ENCODE measurements at places on chromosomes 5 and 9. TPM values are rescaled to one million over a fixed set of nuclear protein-coding genes. Genes with fewer than 3 reads are reported as not detected.

- H3K4me3 ChIP-seq, result no peak overlapping the region
- DNase-seq, result no peak
- H3K4me1 ChIP-seq, result no peaks in the 10 kb centered on the region
- H3K27me3 ChIP-seq, result peaks cover 32% of the 10 kb centered on the region
- H3K27ac ChIP-seq, result no peak overlapping the region
- H3K36me3 ChIP-seq, result no peaks in the 10 kb centered on the region
Observed at GRCh38 chr9:93194221-93194625, 10.3 kb downstream of the WNK2 start.

DNA sequence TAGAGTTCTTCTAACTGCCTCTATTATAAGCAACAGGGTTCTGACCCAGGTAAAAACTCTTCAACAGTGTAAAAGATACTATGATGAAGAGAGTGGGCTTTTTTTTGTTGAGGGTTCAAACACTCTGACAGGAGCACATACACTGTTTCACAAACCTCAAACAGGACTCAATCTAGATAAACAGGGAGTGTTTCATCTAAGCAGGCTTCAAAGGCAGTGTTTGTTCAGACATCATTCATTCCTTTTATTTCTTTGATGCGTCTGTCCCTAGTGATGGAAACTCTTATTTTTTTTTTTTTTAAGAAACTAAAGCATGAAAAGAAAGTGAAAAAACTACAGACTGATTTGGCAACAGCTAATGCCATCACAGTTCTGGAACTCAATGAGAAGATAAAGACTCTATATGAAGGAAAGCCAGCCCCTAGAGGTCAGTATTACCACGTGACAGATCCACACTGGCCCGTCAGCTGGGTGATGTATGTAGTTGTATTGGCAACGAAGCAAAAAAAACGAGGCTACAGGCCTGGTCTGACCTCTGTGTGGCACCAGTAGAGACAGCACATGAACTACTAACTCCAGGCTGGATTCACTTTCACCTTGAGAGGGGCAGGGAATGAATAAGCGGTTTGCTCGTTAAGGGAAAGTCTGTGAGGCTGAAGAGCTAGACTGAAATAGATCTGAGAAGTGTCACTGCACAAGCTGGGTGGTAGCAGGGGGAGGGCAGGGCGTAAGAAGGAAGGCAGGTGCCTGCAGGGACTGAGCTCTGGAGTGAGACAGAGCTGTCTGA is 172.2 kb downstream of the CCDC192 start:
- H3K4me1 ChIP-seq, result peaks cover 18% of the 10 kb centered on the region
- no peak overlapping the region for H3K27ac ChIP-seq
- no peaks in the 10 kb centered on the region for H3K36me3 ChIP-seq
- no peaks in the 10 kb centered on the region for H3K27me3 ChIP-seq
- H3K4me3 ChIP-seq, result no peak overlapping the region

GRCh38 chr5:64792469-64792868 is 23.7 kb downstream of the CWC27 start:
- 0 out of 2 replicates have a peak, but pooled peaks cover 2% of the 10 kb centered on the region for H3K27me3 ChIP-seq
- H3K27ac ChIP-seq, result no peak overlapping the region
- peaks cover 4% of the 10 kb centered on the region for H3K36me3 ChIP-seq
- no peak for DNase-seq

DNA sequence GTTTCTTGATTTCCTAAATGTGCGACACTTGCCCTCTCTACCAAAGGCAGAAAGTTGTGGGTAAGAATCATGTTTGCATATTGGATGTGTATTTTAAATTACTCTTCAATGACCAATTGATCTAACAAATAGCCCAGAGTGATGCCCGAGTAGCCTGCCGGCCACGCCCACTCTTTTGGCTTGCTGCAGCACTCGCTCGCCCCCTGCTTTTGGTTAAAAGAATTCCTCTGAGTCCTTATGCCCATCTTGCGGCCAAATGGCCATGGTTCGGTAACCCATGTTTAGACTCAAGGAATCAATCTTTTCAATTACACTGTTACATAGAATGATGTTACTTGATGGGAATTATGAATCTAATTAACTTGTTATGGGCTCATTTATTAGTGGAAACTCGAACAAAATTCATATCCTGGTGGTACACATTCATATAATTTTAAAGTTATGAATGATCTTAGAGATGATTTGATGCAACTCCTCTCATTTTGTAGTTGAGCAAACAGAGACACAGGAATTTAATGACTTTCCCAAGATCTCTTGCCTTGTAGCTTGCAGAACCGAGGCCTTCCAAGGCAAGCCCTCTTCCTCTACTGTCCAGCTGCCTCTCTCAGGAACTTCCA is 36.5 kb downstream of the PPIC start:
- H3K27me3 ChIP-seq, result no peaks in the 10 kb centered on the region
- H3K36me3 ChIP-seq, result peaks cover 6% of the 10 kb centered on the region
- H3K4me1 ChIP-seq, result peaks cover 6% of the 10 kb centered on the region
- H3K27ac ChIP-seq, result no peak overlapping the region

ATP10B gene
- not detected for total RNA-seq

CDO1 gene
- 0.30 TPM for total RNA-seq

Data from HFFc6 (cell line).